ENCODE measurements at places on chromosomes 2 and 18.

DNA sequence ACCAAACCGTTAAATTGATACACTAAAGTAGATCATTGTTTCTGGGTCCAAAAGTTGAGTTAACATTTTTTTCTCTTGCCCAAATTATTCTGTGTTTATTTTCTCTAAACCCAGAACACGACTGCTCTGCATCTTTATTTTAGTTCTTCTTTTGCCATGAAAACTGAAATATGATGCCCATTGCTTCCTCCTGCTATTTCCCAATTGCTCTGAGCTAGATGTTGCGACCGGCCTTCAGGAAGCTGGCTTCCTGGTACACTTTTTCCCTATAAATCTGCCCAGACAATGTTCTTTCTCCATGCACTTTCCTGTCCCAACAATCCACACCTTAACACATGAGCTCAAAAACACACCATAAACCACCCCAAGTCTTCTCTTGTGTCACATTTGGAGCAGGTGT lies 501.4 kb downstream of the FBXO15 start:
- no peaks in the 10 kb centered on the region for H3K27me3 ChIP-seq
- no peak overlapping the region for H3K4me3 ChIP-seq
- H3K36me3 ChIP-seq, result no peaks in the 10 kb centered on the region
- no peak overlapping the region for H3K27ac ChIP-seq
- DNase-seq, result no peak
- H3K4me1 ChIP-seq, result peaks cover 12% of the 10 kb centered on the region

GRCh38 chr2:101466426-101466825 lies 8.5 kb downstream of the RFX8 start:
- H3K27ac ChIP-seq, result no peak overlapping the region
- no peaks in the 10 kb centered on the region for H3K36me3 ChIP-seq
- no peak overlapping the region for H3K4me3 ChIP-seq
- H3K27me3 ChIP-seq, result no peaks in the 10 kb centered on the region
- no peak for DNase-seq
- H3K4me1 ChIP-seq, result no peaks in the 10 kb centered on the region

GRCh38 chr2:12259493-12259892 lies 457.2 kb upstream of the TRIB2 start:
- H3K4me1 ChIP-seq, result no peaks in the 10 kb centered on the region
- no peaks in the 10 kb centered on the region for H3K36me3 ChIP-seq
- no peaks in the 10 kb centered on the region for H3K27me3 ChIP-seq
- no peak for DNase-seq

DNA sequence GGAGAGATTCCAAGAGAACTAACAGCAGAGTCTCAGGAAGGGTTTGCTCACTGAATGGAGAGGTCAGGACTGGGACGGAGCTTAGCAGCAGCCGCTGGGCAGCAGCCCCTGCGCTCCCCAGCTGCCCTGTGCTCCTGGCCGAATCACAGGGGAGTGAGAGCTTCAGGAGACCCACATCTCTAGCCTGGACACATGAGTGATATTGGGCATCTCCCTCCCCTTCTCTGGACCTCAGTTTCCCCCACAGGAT lies 511 bp downstream of the MATN3 start:
- peak overlapping the region; percentile 61 for H3K4me3 ChIP-seq
- H3K36me3 ChIP-seq, result peaks cover 6% of the 10 kb centered on the region
- peaks cover 7% of the 10 kb centered on the region for H3K27me3 ChIP-seq
- no peak overlapping the region for H3K27ac ChIP-seq
- no peaks in the 10 kb centered on the region for H3K4me1 ChIP-seq
- no peak for DNase-seq

- no peak for DNase-seq
- H3K4me1 ChIP-seq, result peaks cover 16% of the 10 kb centered on the region
- H3K27ac ChIP-seq, result no peak overlapping the region
- H3K4me3 ChIP-seq, result no peak overlapping the region
- no peaks in the 10 kb centered on the region for H3K36me3 ChIP-seq
- H3K27me3 ChIP-seq, result no peaks in the 10 kb centered on the region
These were observed 304.6 kb upstream of the LYPD1 start for GRCh38 chr2:132974467-132975095.

GRCh38 chr2:172086241-172087206 lies 1.2 kb downstream of the DLX1 start:
- H3K27me3 ChIP-seq, result peaks cover 99% of the 10 kb centered on the region
- DNase-seq, result peak; percentile 56
- peaks cover 23% of the 10 kb centered on the region for H3K36me3 ChIP-seq
- peaks cover 40% of the 10 kb centered on the region for H3K4me1 ChIP-seq
- no peak overlapping the region for H3K27ac ChIP-seq
- H3K4me3 ChIP-seq, result peak overlapping the region; percentile 88

GRCh38 chr18:78969574-78970315 lies 9.9 kb upstream of the SALL3 start:
- no peaks in the 10 kb centered on the region for H3K27me3 ChIP-seq
- no peaks in the 10 kb centered on the region for H3K4me1 ChIP-seq

DNA sequence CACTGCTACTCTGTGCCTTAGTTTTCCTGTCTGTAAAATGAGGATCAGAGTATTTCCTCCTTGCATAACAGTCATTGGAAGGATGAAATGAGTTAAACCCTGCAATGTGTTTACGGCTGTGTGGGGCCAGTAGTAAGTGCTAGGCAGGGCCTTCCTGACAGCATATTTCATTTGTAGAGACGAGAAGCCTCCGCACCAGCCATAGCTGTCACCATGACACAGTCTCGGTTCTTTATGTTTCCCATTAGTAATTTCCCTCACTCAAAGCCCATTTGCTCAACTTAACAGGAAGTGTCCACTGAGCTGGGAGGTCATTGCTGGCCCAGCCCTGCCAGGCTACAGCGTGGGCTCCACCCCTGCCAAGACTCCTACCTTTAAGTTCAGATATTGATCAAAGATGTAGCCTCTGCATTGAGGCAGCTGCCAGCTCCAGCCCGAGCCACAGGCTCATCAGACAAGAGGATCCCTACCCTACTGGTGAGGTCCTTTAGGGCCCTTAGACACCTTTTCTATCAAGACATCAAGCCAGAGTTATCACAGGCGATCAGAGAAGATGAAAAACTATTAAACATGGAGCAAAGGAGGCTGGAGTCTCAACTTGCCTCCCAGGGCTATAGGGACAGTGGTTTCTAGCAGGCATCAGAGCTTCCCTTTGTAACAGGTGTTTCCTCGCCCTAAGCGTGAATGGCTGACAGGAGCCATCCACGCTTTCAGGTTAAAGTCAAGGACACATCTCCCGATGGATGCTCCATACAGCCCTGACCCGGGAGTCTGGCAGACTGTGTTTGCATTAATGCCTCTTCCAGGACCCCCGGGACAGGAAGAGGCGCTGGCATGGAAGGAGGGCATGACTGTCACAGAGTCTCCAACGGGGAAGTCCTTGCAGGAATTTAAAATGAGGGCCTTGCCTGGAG lies 251.7 kb downstream of the NDUFA10 start:
- no peaks in the 10 kb centered on the region for H3K36me3 ChIP-seq
- no peak for DNase-seq
- no peak overlapping the region for H3K27ac ChIP-seq
- H3K27me3 ChIP-seq, result peaks cover 52% of the 10 kb centered on the region

- H3K4me1 ChIP-seq, result no peaks in the 10 kb centered on the region
- no peak overlapping the region for H3K27ac ChIP-seq
- no peaks in the 10 kb centered on the region for H3K36me3 ChIP-seq
- DNase-seq, result peak; percentile 14
- H3K4me3 ChIP-seq, result no peak overlapping the region
These were observed 510.5 kb upstream of the TNP1 start for GRCh38 chr2:217370391-217370790.

DNA sequence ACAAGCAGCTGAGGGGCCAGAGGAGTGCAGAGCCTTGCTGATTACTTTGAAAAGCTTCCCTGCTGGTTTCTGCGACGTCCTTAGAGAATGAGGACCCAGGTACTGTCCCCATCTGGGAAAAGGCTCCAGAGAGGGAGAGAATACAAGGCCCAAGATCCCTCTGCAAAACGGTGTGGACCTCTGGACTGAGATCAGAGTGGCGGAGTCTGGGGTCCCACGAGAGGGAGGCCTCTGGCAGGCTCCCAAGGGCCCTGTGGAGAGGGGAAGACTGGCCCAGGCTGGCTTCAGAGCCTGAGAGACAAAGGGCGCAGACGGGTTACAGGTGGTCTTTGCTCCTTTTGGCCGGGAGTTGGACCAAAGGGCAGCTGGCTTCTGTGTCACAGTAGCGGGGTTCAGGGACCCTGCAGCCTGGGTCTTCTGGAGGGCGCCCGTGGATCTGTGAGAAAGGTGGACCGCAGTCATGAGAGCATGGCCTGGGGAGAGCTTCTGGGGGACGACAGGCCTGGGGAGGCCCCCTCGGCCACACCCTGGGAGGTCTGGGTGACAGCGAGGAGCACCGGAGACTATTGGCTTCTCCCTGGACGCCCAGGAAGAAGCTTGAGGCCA lies 805 bp downstream of the SNORC start:
- H3K27me3 ChIP-seq, result no peaks in the 10 kb centered on the region
- H3K27ac ChIP-seq, result peak overlapping the region; percentile 2

DNA sequence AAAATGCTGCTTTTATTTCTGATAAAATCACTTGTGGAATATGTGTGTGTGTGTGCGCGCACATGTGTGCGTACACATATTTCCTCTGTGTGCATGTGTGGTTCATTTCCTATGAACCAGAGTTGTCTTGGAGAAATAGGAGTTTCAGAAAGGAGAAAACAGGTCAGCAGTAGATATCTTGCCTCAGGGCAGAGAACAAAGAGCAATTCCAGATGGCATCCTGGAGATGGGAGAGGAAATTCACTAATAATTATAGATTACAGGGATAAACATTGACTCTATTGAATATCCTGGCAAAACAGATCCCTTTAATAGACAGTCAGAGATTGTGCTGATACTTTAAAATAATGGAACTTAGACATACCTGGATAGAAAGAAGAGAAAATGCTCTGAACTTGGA lies 298.0 kb downstream of the TRIB2 start:
- no peaks in the 10 kb centered on the region for H3K4me1 ChIP-seq
- no peak for DNase-seq
- H3K27ac ChIP-seq, result no peak overlapping the region
- H3K27me3 ChIP-seq, result peaks cover 23% of the 10 kb centered on the region

DNA sequence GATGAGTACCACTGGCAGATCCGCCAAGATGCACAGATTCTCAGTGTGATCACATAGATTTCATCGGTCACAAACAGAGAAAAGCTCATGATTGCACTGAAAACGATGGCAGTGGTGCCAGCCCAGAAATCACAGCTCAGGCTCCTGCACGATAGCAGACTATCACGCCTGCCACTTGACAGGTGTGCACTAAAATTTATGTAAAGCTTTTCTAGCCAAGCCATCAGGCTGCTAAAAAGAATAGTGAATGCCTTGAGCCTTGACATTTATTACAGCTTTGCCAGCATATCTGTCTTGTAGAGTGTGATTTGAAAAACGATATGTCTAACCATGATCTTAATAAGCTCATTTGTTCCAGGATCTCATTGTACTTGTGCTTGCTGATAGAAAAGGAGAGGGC lies 409.5 kb upstream of the CWC22 start:
- no peak for DNase-seq
- no peaks in the 10 kb centered on the region for H3K36me3 ChIP-seq
- H3K27ac ChIP-seq, result no peak overlapping the region
- H3K4me1 ChIP-seq, result peaks cover 21% of the 10 kb centered on the region

- H3K4me3 ChIP-seq, result no peak overlapping the region
- no peak overlapping the region for H3K27ac ChIP-seq
- H3K36me3 ChIP-seq, result no peaks in the 10 kb centered on the region
- DNase-seq, result no peak
- H3K4me1 ChIP-seq, result no peaks in the 10 kb centered on the region
- no peaks in the 10 kb centered on the region for H3K27me3 ChIP-seq
These were observed 1076.3 kb downstream of the RPIA start for GRCh38 chr2:89767572-89768435.

DNA sequence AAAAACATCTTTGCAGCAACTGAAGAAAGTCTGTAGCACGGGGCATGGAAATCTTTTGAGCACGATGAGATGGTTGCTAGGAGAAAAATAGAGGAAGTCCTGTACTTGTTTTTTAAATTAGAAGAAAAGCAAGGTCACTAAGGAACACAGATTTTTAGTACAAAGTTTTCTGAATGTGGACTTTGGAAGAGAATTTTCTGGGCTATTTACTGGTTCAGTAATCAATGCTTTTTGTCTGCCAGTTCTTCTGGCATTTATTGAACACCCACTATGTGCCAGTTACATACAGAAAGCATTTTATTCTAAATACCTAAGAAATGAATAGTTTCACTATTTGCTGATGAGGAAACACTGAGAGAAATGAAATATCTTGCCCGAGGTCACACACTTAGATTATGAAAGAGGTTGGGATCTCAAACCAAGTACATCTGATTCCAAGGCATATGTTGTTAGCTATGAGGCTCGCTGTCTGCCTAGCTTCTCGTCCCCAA lies 15.6 kb upstream of the MAP3K20 start:
- H3K4me1 ChIP-seq, result peaks cover 46% of the 10 kb centered on the region
- H3K27me3 ChIP-seq, result no peaks in the 10 kb centered on the region
- H3K27ac ChIP-seq, result no peak overlapping the region
- H3K36me3 ChIP-seq, result no peaks in the 10 kb centered on the region
- no peak for DNase-seq

GRCh38 chr2:206851521-206851920 lies 86.1 kb downstream of the FASTKD2 start:
- no peak overlapping the region for H3K4me3 ChIP-seq
- no peaks in the 10 kb centered on the region for H3K36me3 ChIP-seq
- H3K27ac ChIP-seq, result no peak overlapping the region
- no peaks in the 10 kb centered on the region for H3K27me3 ChIP-seq
- no peaks in the 10 kb centered on the region for H3K4me1 ChIP-seq

DNA sequence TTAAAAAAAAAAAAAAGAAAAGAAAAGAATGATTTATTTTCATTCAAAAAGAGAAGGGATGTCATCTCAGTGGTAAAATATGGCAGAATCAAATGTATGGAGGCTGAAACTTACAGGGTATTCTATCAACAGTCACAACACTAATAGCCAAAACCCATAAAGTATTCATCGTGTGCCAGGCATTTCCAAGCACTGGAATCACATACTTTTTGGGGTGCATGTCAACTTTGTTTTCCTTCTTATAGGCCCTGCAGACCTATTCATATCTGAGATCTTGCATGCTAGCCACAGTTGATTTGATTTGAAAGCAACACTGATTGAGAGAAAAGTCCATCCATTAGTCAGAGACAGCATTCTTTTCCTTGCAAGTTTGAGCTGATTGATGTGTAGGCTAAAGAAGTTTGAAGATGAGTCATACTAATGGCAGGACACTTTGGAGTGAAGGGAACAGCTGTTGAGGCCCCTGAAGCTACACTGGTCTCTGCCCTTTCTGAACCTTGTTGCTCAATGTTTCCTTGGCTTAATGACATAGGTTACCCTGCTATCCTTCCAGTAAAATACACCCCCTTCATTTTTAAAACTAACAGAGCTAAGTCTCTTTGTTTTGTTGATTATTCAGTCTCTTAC lies 22.0 kb downstream of the KATNAL2 start:
- H3K4me3 ChIP-seq, result no peak overlapping the region
- DNase-seq, result no peak
- H3K4me1 ChIP-seq, result no peaks in the 10 kb centered on the region

DNA sequence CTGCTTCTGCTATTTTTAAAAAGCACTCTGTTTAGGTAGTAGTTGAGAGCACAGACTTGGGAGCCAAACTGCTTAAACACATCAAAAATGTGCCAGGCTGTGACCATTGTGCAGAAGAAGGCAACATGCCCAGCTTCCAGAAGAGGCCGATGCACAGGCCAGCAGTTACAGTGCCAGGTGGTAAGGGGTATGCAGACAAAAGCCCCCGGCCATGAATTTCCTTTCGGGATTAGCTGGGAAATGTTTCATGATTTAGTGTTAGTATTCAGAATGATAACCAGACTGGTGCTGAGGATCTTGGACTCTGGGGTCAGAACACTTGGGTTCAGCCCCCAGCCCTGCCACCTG lies 40.0 kb upstream of the ATG16L1 start:
- H3K27ac ChIP-seq, result no peak overlapping the region
- H3K4me1 ChIP-seq, result peaks cover 38% of the 10 kb centered on the region
- no peak overlapping the region for H3K4me3 ChIP-seq
- DNase-seq, result no peak
- peaks cover 4% of the 10 kb centered on the region for H3K36me3 ChIP-seq

All from Calu3 (cell line).